NCI-H187 treated with DMSO at 0.1 percent for 48 hours (cell line): ENCODE measurements at places on chromosomes 16 and 17.

- no peak for DNase-seq
Observed at GRCh38 chr16:57575468-57576277, 33.2 kb downstream of the ADGRG5 start.

DNA sequence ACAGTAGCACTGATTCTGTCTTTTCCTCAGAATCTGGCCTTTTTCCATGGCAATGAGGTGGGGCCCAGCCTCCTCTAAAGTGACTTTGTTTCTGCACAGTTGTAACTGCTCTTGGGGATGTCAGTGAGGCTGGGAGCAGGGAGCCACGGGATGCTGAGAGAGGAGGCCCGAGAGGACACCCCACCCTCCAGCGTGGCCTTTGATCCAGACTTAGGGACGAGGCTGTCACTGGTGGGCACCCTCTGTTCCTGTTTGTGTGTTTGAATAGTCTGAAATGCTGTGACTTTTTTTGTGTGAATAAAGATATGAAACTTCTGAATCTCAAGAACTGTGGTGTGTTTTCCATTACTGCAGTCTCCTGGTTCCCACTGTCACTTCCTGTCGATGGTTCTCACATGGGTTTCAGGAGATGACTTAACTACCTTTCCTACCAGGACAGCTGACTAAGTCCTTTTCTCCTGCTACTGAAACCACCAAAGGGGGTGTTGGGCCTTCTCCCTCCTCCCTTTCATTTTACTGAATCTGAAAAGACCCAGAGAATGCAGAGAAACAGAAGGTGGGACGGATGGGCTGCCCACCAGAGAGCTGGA, 18.6 kb downstream of the KCTD2 start:
- DNase-seq = no peak

GRCh38 chr16:73051226-73051625, 3.3 kb upstream of the ZFHX3 start:
- DNase-seq = no peak

- DNase-seq = no peak
Observed at GRCh38 chr17:1720856-1721386, 3.6 kb upstream of the WDR81 start.

GRCh38 chr16:28041615-28042014, 21.9 kb downstream of the GSG1L start:
- DNase-seq = no peak

DNA sequence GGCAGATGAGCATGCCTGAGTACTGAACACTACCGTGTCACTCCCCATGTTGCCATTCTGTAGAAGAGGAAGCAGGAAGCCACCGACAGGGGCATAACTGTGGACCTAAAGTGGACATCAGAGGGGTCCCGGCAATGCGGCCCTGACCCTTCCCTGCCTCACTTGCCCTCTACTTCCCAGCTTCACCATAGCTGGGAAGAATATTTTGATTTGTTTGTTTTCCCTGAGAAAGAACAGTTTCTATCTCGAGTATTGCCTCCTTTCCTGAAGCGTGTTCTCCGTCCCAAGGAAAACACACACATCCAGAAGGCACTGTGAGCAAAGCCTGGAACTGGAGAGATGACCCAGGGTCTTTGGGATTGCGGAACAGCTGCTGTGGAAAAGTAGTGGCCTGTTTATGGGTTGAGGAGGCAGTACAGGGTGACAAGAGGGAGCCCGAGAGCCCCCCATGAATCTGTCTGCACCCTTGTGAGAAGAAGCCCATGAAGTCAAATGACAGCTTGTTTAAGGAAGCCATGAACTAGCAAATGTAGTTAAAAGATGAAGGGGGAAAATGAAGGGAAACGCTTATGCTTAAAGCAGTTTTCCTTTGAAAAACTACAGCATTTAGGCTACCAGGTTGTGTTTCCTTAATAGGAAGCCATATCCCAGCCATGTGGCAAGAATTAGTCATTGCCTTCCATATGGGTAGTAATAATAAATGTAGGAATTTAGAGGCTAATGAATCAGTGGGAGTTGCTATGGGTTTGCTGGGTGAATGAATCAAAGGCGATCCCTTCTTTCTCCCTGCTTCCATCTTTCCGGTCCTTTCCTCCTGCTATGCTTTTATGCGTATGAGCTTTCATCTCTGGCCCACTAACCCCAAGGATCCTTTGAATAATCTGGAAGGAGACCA, 90.0 kb upstream of the TBX2 start:
- DNase-seq = no peak

DNA sequence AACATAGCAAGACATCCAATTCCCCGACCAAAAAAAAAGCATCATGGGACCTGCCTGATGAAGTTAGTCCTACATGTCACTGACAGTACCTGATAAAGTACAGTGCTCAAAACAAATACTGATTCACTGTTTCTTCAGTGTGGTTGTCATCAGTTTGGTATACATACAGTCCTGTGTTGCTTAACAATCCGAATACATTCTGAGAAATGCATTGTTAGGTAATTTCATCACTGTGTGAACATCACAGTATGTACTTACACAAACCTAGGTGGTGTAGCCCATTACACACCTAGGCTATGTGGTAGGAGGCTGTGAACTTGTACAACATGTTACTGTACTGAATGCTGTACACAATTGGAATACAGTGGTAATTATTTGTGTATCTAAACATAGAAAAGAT, 19.0 kb upstream of the FA2H start:
- DNase-seq = no peak

GRCh38 chr17:42266918-42267766, 9.0 kb downstream of the STAT5B start:
- no peak for DNase-seq

GRCh38 chr17:79600681-79601131, 10.1 kb downstream of the RBFOX3 start:
- no peak for DNase-seq

DNA sequence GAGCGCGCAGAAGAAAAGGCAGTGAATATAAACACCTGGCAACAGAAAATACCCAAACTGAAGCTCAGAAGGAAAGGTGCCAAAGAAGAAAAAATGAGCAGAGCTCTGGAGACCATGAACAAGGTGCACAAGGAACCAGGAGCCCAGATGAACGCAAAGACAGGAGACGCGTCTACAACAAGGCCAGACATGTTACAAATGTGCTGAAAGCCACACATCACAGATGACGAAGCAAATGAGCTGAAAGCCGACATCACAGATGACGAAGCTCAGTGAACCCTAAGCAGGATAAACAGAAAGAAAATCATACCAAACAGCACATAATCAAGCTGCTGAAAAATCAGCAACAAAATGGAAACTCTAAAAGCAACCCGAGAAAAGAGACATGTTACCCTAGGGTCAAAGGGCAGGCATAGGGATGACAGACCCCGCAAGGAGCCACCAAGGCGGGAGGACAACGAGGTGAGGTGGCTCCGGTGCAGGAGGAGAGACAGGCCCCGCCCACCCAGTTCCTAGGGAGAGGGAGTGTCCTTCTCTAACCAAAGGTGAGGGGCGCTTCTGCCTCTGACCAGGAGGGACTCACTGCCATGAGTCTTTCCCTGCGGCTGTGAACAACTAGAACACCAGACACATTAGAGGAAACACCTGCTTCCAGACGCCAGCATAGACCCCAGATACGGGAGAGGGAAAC, 39.1 kb downstream of the CCDC57 start:
- no peak for DNase-seq

GRCh38 chr17:29331075-29331707, 37.2 kb upstream of the NUFIP2 start:
- DNase-seq = no peak

DNA sequence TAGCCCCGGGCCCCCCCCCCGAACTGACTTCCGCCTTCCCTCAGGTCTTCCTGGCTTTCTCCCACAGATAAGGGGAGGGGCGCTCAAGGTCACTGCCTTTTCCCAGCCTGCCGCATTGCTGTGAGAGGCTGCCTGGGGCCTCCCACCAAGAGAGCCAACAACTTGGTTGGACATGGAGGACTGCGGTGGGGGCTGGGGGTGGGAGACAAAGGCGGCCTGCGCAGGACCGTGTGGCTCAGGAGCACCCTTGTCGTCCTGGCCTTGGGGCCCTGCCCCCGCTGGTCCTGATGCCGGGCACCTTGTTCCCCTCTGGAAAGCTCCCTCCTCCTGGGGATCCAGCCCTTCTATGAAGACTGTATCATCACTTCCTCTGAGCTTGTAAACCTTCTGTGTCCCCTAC, 105.6 kb upstream of the FOXF1 start:
- DNase-seq = no peak

DNA sequence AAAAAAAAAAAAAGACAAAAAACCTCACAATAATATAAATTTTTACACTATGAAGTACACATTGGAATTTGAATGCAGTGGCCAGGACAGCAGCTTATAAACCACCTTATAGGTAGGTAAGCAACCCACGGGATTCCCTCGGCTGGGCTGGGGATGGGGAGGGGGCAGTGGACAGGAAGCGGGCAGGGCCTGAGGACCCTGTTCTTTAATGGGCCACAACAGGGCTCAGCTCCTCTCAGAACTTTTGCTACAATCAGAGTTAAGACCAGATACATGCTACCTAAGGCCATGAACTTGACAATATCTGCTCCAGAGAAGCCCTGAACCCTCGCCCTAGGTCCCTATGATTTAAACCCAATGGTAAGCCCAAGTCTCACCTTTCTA, 25.1 kb downstream of the STAT5A start:
- no peak for DNase-seq

- DNase-seq = no peak
Observed at GRCh38 chr17:4487296-4487695, 11.4 kb upstream of the SPNS2 start.

DNA sequence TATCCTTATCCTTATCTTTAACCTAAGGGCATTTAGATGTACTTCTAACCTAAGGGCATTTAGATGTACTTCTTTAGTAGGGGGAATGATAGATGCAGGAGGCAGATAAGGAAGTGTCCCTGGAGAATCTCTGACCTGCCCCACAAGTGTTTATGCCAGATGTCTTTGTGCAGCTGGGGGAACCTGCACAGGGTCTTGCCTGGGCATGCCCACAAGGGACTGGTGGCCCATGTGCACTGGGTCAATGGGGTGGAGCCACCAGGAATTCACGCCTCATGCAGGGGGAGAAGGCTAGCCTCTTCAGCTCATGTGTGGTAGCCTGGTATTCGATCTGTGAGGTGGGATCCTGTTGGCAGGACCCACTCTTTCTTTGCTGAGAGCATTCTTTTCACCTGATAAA, 38.0 kb downstream of the CA10 start:
- no peak for DNase-seq

GRCh38 chr17:2830678-2831077, 34.4 kb downstream of the RAP1GAP2 start:
- DNase-seq = no peak

DNA sequence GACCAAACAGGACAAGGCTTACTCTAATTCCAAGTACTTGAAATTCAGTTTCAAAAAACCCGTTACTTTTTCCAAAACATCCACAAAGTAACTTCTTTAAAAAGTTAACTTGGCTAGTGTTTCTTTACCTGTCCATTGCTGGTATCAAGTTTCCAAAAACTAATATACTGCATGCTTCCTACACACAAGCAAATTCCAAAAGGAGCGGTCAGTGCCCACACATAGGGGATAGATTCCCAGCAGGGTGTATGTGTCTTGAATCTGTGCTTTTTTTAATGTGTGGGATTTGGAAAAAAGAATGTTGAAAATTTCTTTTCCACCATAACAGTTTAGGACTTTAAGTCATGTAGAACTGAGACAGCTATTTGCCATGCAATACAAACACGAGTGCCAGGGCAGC, 367.8 kb upstream of the SOX9 start:
- DNase-seq = no peak

DNA sequence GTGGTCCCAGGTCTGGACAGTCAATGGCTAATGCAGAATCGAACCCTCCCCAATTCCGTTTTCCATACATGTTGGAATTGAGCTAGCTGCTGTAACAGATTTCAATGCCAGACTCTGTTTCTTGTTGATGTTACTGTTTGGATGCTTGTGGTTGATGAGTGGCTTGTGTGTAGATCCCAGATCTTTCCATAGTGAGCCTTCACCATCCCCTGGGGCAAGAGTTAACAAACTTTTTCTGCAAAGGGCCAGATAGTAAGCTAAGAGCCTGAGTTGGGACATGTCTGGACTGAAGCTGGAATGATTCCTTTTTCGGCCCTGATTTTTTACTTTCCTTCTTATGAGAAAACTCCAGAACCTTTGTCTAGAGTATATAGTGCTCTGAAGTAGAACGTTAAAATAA, 296.3 kb downstream of the CPPED1 start:
- no peak for DNase-seq

GRCh38 chr17:49381033-49381432, 19.0 kb upstream of the ZNF652 start:
- DNase-seq = no peak

- no peak for DNase-seq
Observed at GRCh38 chr16:8931859-8932258, 31.8 kb downstream of the USP7 start.

DNA sequence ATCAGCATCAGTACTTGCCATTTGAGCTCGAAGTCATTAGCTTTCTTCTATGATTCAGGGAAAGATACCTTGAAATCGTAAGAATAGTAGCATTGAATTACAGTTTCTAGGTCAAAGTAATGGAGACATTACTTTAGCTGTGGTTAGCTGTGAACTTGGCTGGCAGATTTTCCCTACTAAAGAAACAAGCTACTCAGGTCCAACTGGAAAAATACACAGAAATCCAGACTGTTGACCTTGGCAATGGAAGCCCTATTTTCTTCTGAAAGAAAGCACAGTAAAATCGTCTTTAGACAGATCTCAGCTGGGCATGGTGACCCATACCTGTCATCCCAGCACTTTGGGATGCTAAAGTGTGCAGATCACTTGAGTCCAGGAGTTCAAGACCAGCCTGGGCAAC, 13.4 kb upstream of the DNAJA2 start:
- DNase-seq = no peak

DNA sequence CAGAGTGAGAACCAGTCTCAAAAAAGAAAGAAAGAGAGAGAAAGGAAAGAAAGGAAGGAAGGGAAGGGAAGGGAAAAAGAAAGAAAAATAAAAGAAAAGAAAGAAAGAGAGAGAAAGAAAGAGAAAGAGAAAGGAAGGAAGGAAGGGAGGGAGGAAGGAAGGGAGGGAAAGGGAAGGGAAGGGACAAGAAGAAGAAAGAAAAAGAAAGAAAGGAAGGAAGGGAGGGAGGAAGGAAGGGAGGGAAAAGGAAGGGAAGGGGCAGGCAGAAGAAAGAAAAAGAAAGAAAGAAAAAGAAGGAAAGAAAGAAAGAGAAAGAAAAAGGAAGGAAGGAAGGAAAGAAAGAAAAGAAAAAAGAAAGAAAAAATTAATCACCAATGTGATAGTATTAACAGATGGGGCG, 15.7 kb downstream of the SLC5A11 start:
- no peak for DNase-seq

DNA sequence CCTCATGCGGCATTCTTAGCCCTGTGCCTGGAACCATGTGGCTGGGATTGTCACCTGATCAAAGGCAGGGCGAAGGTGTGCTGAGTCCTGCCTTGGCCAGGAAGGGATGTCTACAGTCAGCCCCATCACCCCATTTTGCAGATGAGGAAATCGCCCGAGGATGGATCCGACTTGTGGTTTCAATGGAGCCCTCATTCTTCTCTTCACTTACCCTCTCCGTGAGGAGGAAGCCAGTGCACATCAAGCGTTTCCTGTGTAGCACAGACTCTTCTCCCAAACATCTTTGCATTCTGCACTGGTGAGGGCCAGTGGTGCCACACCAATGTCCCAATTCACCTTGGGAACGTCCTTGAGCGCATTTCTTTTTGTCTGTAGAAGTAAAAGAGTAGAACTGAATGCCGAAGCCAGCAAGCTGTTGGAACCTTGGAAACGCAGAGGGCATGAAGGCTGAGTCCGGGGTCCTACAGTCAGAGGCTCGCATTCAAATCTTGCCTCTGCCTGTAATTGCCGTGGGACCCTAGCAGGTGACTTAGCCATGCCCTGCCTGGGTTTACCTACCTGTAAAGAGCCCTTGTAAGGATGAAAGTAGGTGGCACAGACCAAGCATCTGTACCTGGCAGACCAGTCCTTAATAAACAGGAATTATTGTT, 85.4 kb downstream of the IRF8 start:
- no peak for DNase-seq

GRCh38 chr16:72554935-72555334, 383.0 kb upstream of the PMFBP1 start:
- no peak for DNase-seq
